ENCODE measurements at places on chromosomes 11 and 22. TPM values are rescaled to one million over a fixed set of nuclear protein-coding genes. Genes with fewer than 3 reads are reported as not detected.

- DNase-seq = peak; percentile 15
- no peak overlapping the region for H3K4me3 ChIP-seq
- no peaks in the 10 kb centered on the region for H3K4me1 ChIP-seq
- H3K36me3 ChIP-seq = peaks cover 12% of the 10 kb centered on the region
Measured at GRCh38 chr11:75024068-75024449, 35.3 kb downstream of the NEU3 start.

GRCh38 chr22:20110359-20110985, 5.4 kb upstream of the RANBP1 start:
- peaks cover 67% of the 10 kb centered on the region for H3K36me3 ChIP-seq
- no peaks in the 10 kb centered on the region for H3K27me3 ChIP-seq
- H3K27ac ChIP-seq = no peak overlapping the region
- H3K4me1 ChIP-seq = no peaks in the 10 kb centered on the region

DNA sequence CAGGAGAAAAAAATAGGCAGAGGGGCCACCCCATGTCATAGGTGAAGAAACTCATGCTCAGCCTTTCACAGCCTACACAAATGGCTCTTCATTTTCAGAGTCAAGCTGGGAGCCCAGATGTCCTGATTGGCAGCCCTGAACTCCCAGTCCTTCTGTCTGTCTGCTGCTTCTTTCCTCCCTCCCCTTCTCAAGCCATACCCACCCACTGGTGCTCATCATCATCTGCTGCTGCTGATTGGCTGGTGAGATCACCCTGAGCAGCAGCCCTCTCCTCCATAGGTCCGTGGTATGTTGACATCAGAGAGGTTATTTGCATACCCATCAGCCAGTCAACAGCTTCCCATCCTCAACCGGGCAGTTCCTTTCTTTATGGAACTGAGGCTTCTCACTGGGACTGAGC, 46.1 kb upstream of the PRDM11 start:
- no peak overlapping the region for H3K27ac ChIP-seq
- DNase-seq = peak; percentile 84
- no peaks in the 10 kb centered on the region for H3K4me1 ChIP-seq
- H3K27me3 ChIP-seq = no peaks in the 10 kb centered on the region

BRD1 gene
- 53.3 TPM for total RNA-seq

YPEL1 gene
- 5.4 TPM for total RNA-seq

DNA sequence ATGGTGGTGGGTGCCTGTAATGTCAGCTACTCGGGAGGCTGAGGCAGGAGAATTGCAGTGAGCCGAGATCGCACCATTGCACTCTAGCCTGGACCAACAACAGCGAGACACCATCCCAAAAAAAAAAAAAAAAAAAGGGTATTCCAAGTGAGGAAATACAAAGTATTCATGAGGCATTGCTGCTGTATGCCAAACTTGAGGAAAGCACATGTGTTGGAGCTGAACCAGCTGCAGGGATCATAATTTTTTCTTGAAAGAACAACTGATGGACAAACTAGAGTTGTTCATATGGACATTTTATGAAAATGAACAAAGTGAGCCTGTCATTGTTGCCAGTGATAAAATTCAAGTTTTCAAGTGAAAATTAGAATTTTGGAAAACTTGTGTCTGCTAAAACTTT, 15.8 kb downstream of the MARK2 start:
- DNase-seq = no peak
- H3K4me1 ChIP-seq = no peaks in the 10 kb centered on the region
- peaks cover 6% of the 10 kb centered on the region for H3K36me3 ChIP-seq

SLC1A2 gene
- total RNA-seq = 0.50 TPM

PACSIN3 gene
- 63.0 TPM for total RNA-seq

RTN4R gene
- total RNA-seq = 19.0 TPM

- H3K27me3 ChIP-seq = no peaks in the 10 kb centered on the region
- no peak overlapping the region for H3K27ac ChIP-seq
Measured at GRCh38 chr11:36775130-36775529, 177.1 kb upstream of the RAG2 start.

DNA sequence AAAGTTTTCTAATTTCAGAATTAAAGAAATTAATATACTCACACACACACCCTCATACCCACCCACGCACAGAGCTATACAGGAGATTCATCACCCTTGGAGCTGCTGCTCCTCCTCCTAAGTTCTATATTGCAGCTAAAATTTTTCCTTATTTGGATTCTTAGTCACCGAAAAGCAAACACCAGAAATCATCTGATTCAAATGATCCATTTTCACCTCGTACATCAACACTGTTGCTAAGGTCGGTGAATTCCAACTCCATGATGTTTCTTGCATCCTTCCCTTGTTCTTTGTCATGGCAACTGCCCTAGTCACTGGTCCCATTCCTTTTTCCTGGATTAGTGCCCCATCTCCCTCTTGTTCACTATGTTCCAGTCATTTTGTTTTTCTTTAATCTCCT, 286.2 kb downstream of the GRM5 start:
- H3K4me3 ChIP-seq = no peak overlapping the region
- no peak overlapping the region for H3K27ac ChIP-seq
- no peaks in the 10 kb centered on the region for H3K36me3 ChIP-seq
- no peaks in the 10 kb centered on the region for H3K27me3 ChIP-seq
- no peaks in the 10 kb centered on the region for H3K4me1 ChIP-seq
- DNase-seq = no peak

MUC2 gene
- total RNA-seq = not detected

GRCh38 chr22:46546466-46547178, 9.2 kb upstream of the CELSR1 start:
- no peak overlapping the region for H3K27ac ChIP-seq
- no peak for DNase-seq
- no peaks in the 10 kb centered on the region for H3K36me3 ChIP-seq

CARD16 gene
- not detected for total RNA-seq

VPS37C gene
- total RNA-seq = 19.0 TPM

DNA sequence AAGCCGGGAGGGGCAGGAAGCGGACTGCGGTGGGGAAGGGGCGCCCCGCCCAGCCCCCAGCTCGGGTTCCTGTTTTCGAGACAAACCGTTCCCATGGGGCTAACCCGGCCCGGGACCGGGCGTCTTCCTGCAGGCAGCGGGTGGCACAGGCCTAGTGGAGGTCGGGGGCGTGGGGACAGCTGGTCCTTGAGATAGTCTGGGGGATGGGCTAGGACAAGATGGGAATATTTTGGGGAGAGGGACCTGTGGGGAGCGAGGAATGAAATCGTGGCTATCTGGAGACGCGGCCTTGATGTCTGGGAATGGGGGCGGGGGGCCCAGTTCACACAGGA, 1.2 kb upstream of the RASGRP2 start:
- no peak for DNase-seq
- H3K27ac ChIP-seq = no peak overlapping the region
- peaks cover 3% of the 10 kb centered on the region for H3K36me3 ChIP-seq
- H3K4me3 ChIP-seq = peak overlapping the region; percentile 69

- no peaks in the 10 kb centered on the region for H3K36me3 ChIP-seq
- H3K4me1 ChIP-seq = no peaks in the 10 kb centered on the region
- H3K27me3 ChIP-seq = no peaks in the 10 kb centered on the region
- no peak for DNase-seq
- H3K4me3 ChIP-seq = no peak overlapping the region
Measured at GRCh38 chr11:1586699-1587098, 1.6 kb upstream of the KRTAP5-1 start.

DNA sequence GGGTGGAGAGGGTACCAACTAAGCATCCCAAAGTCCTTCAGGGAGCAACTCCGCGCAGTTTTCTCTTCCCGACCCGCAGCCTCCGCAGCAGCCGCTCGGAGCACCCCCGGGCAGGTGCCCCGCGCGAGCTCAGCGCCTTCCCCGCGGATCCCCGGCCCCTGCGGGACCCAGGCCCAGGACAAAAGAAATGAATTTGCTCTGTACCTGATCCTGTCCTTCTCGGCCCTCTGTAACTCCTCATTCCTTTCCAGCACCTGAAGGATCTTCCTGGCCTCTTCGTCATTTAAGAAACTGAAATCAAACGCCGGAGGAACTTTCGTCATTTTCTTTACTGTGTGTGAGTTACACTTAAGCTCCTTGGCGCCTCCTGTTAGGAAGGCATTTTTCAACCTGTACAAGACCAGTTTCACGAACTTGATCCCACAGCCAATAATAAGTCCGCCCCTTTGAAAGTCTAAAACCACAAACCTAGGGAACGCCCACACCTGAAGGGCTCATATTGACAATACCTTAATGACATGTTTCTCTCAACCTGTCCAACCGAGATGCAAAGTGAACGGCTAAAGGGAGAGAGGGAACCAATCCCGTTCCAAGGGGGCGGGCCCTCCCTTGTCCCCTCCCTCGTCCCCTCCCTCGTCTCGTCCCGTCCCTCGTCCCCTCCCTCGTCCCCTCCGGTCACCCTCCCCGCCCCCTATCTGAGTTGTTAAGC, at the start of gene EXPH5:
TSS of gene EXPH5 (minus strand) at position 555 of the 709 bp plus-strand sequence. CDS start at position 323, 232 bp downstream.
- DNase-seq = peak; percentile 98
- H3K4me3 ChIP-seq = peak within 1 kb of the TSS; percentile 90
- no peaks in the 10 kb centered on the region for H3K36me3 ChIP-seq
- H3K4me1 ChIP-seq = no peaks in the 10 kb centered on the region
- H3K27ac ChIP-seq = no peak within 1 kb of the TSS

DNA sequence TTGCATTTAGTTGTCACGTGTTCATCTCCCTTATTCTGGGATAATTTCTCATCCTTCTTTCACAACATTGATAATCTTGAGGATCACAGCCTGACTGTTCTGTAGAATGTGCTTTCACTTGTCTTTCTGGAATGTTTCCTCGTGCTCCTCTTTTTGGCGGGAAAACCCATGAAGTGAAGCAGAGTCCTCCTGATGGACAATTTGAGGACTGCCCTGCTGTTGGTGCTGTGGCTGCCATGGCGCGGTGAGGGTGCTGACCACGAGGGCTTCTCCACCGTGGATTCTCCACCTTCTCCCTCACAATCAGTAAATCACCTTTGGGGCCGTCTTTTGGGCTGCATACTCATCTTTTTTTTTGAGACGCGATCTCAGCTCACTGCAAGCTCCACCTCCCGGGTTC, 946.9 kb downstream of the BRD1 start:
- H3K4me1 ChIP-seq = no peaks in the 10 kb centered on the region
- no peak for DNase-seq
- H3K4me3 ChIP-seq = no peak overlapping the region
- H3K36me3 ChIP-seq = no peaks in the 10 kb centered on the region
- H3K27ac ChIP-seq = no peak overlapping the region

- H3K4me3 ChIP-seq = no peak overlapping the region
- no peak for DNase-seq
- H3K4me1 ChIP-seq = no peaks in the 10 kb centered on the region
- no peak overlapping the region for H3K27ac ChIP-seq
Measured at GRCh38 chr11:12083380-12083779, 27.0 kb upstream of the MICAL2 start.

GRCh38 chr11:67060111-67060522, 3.5 kb downstream of the RHOD start:
- H3K4me3 ChIP-seq = no peak overlapping the region
- H3K27ac ChIP-seq = no peak overlapping the region
- no peaks in the 10 kb centered on the region for H3K4me1 ChIP-seq

DNA sequence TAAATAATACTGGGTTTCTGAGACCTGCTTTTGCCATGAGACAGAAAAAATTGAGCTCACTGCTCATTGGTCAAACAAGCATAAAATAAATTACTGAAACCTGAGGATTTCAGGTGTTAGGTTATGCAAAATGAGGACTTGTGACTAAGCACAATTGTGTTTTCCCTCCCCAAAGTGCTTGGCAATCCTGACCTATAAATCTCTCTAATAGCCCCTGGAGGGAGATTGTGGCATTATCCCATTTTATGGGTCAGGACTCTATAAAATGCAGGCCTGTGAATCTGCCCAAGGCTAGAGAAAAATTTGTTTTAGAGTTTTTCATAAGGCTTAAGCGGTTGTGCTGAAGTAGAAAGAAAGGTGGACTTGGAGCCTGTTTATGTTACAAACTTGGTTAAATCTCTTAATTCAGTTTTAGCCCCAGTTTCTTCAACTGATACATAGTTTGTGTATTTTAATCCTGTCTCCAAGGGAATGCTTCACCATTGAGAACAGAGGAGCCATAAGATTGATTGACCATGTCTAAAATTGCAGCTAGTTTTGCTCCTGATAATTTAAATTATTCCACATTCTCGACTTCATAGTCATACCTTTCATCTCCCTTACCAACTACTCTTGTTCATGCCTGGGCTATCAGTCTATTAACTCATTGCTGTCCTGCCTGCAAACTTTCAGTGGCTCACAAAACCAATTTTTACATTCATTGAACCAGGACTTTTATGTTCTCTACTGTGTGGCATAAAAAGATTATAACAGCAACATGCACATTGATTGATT, 63.6 kb upstream of the LRRC4C start:
- DNase-seq = no peak
- H3K4me3 ChIP-seq = no peak overlapping the region
- peaks cover 2% of the 10 kb centered on the region for H3K4me1 ChIP-seq
- no peak overlapping the region for H3K27ac ChIP-seq
- H3K36me3 ChIP-seq = no peaks in the 10 kb centered on the region
- no peaks in the 10 kb centered on the region for H3K27me3 ChIP-seq

DNA sequence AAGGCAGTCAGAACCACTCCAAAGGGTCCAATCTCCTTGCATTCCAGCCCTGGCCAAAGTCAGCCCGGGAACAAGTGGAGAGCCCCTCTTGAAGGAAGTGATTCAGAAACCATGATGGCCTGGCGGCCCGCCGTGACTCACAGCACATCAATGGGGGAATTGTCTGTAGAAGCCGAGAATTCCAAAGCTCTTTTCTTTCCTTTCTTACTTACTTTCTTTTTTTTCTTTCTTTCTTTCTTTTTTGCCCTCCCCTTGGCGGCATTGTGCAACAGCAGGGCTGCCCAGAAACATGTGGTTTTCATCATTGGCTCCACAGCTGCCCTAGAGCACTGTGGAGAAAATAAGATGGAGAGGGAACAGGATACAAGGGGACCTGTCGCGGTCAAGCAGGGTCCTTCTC, 140.2 kb upstream of the TIMP3 start:
- no peaks in the 10 kb centered on the region for H3K27me3 ChIP-seq
- no peak for DNase-seq
- H3K4me1 ChIP-seq = no peaks in the 10 kb centered on the region
- H3K36me3 ChIP-seq = peaks cover 7% of the 10 kb centered on the region

OR2AG2 gene
- total RNA-seq = 0.26 TPM

GRCh38 chr11:44758983-44759382, 32.2 kb downstream of the TSPAN18 start:
- H3K4me1 ChIP-seq = peaks cover 21% of the 10 kb centered on the region
- H3K27me3 ChIP-seq = peaks cover 6% of the 10 kb centered on the region
- no peak overlapping the region for H3K4me3 ChIP-seq
- peak; percentile 17 for DNase-seq
- H3K36me3 ChIP-seq = no peaks in the 10 kb centered on the region

GRCh38 chr11:82889133-82890001, 10.9 kb downstream of the PRCP start:
- no peak overlapping the region for H3K4me3 ChIP-seq
- H3K36me3 ChIP-seq = no peaks in the 10 kb centered on the region
- no peak for DNase-seq
- no peaks in the 10 kb centered on the region for H3K27me3 ChIP-seq

All from H9 (cell line).